ENCODE measurements at places on chromosomes 1 and 21. TPM values are rescaled to one million over a fixed set of nuclear protein-coding genes. Genes with fewer than 3 reads are reported as not detected.

DNA sequence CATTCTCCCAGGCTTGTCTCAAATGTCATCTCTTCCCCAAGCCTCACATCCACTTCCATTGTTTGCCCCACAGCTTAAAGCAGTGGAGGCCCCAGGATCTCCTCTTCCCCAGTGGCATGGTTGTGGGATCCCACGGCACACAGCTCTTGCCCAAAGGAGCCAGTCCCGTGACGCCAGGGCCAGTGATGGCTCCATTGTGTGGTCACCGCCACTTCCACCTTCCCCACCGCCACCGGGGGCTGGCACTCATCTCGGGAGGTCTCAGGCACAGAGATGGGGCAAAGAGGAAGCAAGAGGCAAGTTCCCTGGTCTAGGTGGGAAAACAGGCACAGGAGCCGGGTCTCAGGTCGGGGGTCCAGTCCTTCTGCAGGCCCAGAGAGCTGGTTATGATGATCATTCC lies 22.9 kb upstream of the ALDH4A1 start:
- H3K27ac ChIP-seq: no peak overlapping the region
- H3K4me1 ChIP-seq: peaks cover 4% of the 10 kb centered on the region
- H3K27me3 ChIP-seq: no peaks in the 10 kb centered on the region
- H3K36me3 ChIP-seq: no peaks in the 10 kb centered on the region

DNA sequence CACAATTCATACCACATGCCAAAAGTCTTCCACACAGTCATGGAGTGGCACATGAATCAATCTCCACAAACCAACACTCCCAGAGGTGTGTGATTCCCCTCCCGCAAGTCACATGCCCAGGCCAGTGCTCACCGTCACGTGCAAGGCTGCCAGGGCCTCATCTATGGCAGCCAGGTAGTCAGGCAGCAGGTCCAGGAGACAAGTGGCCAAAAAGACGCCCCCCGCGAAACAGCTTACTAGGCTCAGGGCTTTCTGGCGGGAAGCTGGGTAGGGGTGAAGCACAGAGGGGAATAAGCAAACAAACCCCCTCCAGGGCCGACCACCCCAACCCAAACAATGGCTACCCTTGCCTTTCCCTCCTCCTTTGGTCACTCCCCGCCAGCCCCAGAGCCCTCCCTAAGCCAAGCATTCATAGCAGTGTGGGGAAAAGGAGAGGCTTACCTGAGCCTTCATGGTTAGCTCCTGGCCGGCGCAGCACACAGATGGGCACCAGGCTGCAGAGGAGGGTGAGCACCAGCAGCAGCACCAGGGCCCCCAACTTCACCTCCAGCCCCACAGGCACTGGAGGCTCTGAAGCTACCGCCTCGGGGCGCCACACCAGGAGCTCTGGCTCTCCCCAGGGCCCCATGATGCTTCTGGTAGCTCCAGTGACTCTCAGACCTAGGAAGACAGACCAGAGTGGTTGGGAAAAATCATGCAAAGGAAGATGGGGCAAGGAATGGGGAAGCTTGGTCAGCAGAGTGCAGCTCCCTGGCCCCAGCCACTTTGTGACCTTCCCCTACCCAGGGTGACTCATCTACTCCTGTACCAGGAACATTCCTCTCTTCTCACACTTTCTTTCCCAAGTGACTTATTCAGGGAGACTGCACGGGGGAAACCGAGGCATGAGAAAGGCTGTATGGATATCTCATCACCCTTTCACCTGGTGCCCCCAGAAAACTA lies 978 bp downstream of the SLC39A1 start:
- peak overlapping the region; percentile 78 for H3K27ac ChIP-seq
- peak overlapping the region; percentile 89 for H3K4me3 ChIP-seq
- peaks cover 19% of the 10 kb centered on the region for H3K36me3 ChIP-seq
- H3K27me3 ChIP-seq: no peaks in the 10 kb centered on the region
- no peak for DNase-seq

The NT5C1A gene
- polyA plus RNA-seq: not detected

DNA sequence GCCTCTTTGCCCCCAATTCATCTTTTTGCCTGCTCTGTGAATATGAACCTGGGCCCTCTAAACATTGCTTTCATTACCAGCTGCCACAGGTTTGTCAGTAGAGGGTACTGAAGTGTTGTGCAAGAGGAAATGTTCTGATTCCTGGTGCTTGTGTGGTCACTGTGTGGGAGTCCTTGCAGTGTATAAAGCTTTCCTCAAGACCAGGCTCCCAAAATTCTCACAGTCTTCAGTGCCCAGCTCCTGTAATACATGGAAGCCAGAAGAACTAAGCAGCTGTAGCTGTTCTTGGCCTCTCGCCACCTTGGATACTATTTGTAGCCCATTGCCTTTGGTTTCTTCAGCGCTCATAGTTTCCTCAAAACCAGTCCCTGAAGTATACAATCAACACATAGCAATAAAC lies 1046.2 kb downstream of the BRINP3 start:
- no peak for DNase-seq
- H3K4me3 ChIP-seq: no peak overlapping the region
- no peaks in the 10 kb centered on the region for H3K4me1 ChIP-seq

The LRRC71 gene
- polyA plus RNA-seq: 0.16 TPM

DNA sequence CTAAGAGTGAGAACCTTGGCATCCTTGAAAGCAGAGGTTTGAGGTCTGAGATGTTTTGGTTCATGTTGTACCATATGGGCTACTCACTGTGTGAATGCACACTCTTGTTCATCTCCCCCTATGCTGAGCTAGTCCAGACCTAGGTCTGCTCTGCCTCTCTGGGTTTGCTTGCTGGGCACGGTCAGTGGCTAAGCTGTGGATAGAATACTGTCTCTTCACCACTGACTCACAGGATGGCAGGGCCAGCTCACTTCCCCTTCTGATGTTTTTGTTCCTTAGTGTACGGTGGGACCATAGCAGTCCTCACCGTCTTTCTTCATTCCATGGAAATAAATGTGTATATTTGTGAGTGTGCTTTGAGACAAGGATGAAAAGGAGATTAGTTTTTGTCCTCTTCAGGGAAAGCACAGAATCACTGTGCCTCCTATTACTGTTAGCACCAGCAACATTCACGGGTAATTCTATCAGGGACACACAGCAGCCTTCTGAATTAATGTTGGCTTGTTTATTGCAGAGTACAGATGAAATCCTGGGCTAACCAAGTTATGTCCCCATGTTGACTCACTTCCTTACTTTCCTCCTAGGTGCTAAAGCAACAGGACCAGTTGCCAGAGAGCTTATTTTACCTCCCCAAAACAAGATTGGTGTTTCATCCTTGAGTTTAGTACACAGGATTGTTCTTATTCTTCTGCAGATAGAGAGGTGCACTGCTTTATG lies 56.9 kb upstream of the IVNS1ABP start:
- no peak overlapping the region for H3K4me3 ChIP-seq
- H3K4me1 ChIP-seq: no peaks in the 10 kb centered on the region
- no peak overlapping the region for H3K27ac ChIP-seq
- no peaks in the 10 kb centered on the region for H3K27me3 ChIP-seq
- no peaks in the 10 kb centered on the region for H3K36me3 ChIP-seq
